ENCODE measurements at places on chromosomes 4 and X.

DNA sequence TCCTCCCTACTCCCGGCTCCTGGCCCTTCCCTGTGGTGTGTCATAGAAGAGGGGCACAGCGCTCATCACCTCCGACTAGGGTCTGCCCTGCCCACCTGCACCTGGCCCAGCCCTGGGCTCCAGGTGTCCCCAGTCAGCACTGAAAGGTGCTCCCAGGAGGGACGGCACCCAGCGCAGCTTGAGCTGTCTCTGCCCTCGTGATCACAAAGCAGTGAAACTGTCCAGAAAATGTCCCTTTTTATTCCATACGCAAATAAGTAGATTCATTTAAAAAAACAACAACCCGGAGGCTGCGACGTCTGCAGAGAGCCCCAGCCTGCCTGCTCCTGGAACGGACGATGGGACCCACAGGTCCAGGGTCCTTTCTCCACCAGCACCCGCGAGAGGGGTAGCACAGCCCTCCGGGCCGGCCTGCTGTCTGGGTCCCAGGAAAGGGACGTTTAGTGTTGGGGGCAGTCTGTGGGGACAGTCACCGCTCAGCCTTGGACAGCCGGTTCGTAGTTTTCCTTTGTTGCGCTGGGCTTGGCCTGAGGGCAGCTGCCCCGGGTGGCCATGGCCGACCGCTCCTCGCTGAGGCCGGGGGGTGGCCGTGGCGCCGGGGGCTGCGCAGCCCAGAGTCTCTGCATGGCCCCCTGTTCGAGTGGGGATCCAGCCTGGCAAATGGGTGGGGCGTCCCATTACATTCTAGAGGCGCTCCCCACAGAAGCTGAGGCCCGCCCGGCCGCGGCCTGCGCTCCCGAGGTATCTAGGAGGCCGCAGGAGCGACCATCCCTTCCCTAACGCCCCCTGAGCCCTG is 4.6 kb downstream of the HMX1 start:
- DNase-seq = no peak

DNA sequence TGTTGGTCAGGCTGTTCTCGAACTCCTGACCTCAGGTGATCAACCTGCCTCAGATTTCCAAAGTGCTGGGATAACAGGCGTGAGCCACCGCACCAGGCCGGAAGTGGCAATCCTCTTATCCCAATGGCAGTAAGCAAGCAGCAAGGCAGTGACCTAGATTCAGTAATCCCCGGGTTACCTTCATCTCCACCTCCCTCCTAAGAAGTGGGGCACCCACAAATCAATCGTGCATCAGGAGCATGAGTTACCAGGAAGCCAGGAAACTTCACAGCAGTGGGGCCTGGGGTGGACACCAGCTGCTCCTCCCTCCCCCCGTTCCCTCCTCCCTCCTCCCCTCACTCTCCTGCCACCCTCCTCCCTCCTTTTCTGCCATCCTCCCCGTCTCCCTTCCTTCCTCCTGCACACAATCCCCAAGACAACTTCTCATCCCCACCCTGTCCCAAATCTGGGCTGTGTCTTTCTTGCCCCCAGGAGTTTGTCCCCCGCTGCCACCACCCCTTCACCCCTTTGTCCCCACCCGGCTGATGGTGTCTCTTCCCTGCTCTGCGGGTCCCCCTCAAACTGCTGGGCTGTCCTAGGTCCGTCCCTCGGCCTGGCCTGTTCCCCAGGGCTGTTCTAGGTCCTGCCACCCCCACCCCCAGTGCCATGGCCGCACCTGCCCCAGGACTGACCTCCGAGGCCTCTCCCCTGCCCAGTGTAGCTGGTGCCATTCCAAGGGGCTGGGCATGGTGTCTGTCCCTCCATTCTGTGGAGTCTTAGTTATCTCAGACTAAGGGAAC is 2.2 kb downstream of the PDE6B start:
- DNase-seq = no peak

DNA sequence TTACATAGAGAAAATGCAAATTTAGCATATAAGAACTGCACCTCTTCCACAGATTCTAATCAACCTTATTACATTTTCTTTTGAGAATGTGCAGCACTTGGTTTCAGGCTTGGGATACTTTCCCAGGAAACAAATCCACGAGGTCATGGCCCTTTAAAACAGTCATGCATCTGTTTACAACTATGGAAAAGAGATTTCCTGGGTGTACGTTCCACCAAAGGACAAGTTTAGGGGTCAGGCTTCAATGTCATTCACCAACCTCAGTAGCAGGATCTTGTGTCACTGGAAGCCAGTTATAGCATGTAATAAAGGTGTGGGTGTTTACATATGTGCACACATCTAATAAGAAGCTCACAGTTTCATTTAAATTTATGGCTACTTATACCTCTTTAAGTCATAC is 30.7 kb downstream of the EREG start:
- no peak for DNase-seq

GRCh38 chr4:159240687-159241086 is 137.8 kb downstream of the RAPGEF2 start:
- DNase-seq = no peak

- no peak for DNase-seq
Measured at GRCh38 chr4:181672751-181673150, 570.5 kb upstream of the TENM3 start.

DNA sequence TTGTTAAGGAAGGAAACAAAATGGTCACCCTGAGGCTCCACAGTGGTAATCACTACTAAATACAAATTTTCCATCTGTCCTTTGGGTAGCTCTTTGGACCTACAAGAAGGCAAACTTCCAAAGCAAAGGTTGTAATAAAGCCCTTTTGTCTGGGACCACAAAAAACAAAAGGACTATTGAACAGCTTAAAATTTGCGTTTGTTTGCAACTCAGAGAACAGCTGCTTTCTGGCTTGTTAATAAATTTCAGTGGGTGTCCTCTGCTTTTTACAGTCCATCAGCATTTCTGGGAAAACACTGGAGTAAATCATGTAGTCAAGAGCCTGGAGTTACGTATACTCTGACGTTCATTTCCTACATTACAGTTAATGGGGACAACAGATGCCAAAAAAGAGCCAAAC is 439.7 kb upstream of the DIAPH2 start:
- no peak for DNase-seq

- no peak for DNase-seq
Measured at GRCh38 chrX:12997906-12998687, 23.2 kb downstream of the TMSB4X start.

DNA sequence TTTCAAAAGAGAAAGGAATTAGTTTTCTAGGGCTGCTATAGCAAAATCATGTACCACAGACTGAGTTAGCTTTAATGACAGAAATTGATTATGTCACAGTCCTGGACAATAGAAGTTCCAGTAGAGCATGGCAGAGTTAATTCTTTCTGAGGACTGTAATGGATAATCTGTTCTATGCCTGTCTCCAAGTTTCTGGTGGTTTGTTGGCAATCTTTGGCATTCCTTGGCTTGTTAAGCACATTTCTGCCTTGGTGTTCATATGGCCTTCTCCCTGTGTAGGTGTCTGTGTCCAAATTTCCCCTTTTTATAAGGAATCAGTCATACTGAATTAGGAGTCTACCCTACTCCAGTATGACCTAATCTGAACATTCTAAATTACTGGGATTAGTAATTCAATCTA is 336.1 kb upstream of the PABPC4L start:
- no peak for DNase-seq

- DNase-seq = no peak
Measured at GRCh38 chr4:161564230-161564834, 599.5 kb downstream of the FSTL5 start.

- no peak for DNase-seq
Measured at GRCh38 chr4:153513596-153513995, 47.4 kb downstream of the TMEM131L start.

DNA sequence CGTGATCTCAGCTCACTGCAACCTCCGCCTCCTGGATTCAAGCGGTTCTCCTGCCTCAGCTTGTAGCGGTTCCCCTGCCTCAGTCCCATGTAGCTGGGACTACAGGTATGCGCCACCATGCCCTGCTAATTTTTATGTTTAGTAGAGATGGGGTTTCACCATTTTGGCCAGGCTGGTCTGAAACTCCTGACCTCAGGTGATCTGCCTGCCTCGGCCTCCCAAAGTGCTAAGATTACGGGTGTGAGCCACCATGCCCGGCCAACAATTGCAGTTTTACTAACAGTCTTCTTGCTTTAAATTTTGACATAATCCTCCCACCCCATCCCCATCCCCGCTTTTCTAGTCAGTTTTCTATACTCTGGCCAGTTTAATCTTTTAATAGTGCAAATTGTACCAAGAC is 112.0 kb downstream of the CFAP299 start:
- DNase-seq = no peak

- no peak for DNase-seq
Measured at GRCh38 chrX:103658681-103659433, 27.6 kb downstream of the MORF4L2 start.

GRCh38 chrX:110920991-110921390 is 125.4 kb upstream of the CHRDL1 start:
- DNase-seq = no peak

- DNase-seq = no peak
Measured at GRCh38 chr4:120065974-120066516, 603 bp downstream of the MAD2L1 start.

DNA sequence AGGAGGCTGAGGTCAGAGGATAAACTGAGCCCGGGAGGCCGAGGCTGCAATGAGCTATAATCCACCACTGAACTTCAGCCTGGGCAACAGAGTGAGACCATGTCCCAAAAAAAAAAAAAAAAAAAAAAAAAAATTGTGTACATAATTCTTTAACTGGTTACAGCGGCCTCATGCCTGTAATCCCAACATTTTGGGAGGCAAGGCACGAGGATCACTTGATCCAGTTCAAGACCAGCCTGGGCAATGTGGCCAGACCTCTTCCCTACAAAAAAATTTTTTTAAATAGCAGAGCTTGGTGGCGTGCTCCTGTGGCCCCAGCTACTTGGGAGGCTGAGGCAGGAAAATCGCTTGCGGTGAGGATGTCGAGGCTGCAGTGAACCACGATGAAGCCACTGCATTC is 9.3 kb downstream of the KLHL15 start:
- DNase-seq = no peak

- no peak for DNase-seq
Measured at GRCh38 chr4:81723927-81724587, 252.3 kb upstream of the RASGEF1B start.

GRCh38 chrX:140723121-140723715 is 13.7 kb downstream of the LINC00632 start:
- no peak for DNase-seq

- no peak for DNase-seq
Measured at GRCh38 chr4:68180849-68181526, 51.3 kb upstream of the TMPRSS11F start.

GRCh38 chr4:15005474-15006115 is 3.3 kb downstream of the CPEB2 start:
- DNase-seq = no peak

GRCh38 chrX:71637253-71637618 is 18.9 kb upstream of the CXCR3 start:
- no peak for DNase-seq

- no peak for DNase-seq
Measured at GRCh38 chrX:22538580-22538979, 265.9 kb downstream of the CBLL2 start.
